ENCODE measurements at places on chromosomes 3 and 15.

DNA sequence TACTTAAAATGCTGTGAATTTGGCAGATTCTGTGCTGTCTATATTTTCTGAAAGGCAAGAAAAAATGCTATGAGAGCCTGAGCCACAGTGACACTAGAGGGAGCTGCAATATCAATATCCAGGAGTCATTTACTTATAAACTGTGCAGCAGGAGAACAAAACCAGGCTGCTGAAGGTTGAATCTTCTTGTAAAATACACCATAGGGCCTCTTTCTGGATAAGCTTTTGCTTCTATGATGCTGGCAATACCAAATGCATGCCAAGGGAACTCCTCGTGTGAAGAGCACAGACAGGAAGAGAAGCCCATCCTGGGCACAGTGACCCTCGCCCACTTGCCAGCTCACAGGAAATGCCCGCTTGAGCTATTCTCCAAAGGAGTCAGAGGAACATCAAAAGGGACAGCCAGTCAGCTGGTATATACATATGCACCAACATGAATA is 48.0 kb upstream of the TSPAN3 start:
- peak; percentile 58 for DNase-seq

- no peak for DNase-seq
These were observed 308.0 kb upstream of the ATP11B start for GRCh38 chr3:182485301-182485700.

GRCh38 chr3:45548681-45549075 is 45.9 kb upstream of the LIMD1 start:
- no peak for DNase-seq

GRCh38 chr3:130627143-130627855 is 110.3 kb downstream of the COL6A6 start:
- no peak for DNase-seq

- DNase-seq, result no peak
These were observed 239.9 kb downstream of the EPHB1 start for GRCh38 chr3:135034891-135035440.
